ENCODE measurements at places on chromosomes 6 and 20.
A peak's percentile ranks its signal among the peaks of the same experiment; 100 is the strongest.

DNA sequence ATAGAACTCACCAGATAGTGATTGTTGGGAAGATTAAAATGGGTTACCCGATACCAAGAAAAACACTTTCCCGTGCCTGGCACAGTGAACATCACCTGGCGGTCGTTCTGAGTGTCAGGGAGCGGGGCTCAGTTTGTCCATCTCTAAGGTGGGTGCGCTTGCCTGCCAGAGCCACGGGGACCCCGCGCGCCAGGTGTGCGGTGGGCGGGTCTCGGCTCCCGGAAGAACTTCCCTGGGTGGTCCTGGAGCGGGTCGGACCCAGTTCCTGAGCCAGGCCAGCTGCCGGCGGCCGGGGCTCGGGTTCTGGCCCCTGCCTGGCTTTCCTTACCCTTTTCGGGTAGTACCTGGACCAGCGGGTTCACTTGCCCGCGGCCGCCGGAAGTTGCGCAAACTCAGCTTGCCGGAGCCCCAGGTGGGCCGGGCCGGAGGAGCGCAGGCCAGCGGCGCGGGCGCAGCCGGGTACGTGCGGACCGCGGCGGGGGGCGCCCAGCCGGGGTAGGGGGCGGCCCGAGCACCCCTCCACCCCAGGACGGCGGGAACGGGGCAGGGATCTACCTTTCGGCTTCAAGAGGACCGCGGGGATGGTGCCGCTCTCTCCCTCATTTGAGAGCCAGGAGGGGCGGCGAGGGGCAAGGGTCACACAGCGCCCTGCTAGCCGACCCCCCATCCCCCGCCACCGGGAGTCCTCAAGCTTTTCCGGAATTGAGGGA, 7.5 kb downstream of the FAM110A start:
- DNase-seq, result no peak

GRCh38 chr20:50220093-50220893, 29.7 kb downstream of the CEBPB start:
- no peak for DNase-seq

DNA sequence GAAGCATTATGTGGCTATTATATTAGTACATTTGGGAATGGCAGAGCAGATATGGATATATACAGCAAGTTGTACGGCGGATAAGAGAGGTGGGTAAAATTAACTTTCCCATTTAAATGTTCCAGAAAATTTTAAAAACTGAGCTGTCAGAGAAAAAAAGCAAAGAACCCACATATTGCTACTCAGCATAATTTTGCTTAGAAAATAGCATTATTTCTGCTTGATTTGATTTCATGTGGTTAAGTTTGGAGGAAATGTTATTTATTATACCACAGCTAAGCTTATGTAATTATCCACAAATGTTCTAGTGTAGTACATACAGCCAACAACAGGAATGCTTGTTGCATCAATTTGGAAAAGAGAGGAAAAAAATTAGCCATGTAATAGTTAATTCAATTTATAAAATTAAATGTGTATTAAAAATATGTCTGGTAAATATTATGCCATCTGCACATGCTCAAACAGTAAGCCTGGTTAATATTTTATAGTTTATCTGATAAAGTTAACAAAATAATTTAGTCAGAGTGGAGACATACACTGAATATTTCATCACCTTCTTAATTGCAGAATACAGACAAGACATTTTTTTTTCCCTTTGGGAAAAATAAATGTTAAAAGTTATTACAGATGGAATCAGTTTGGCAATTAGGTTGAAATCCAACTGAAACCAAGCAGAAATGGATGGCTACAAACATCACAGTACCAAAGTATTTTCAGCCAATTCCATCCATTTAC, 172.1 kb upstream of the ID4 start:
- no peak for DNase-seq

- no peak for DNase-seq
These were observed 79.0 kb downstream of the LYRM4 start for GRCh38 chr6:5181510-5182317.

DNA sequence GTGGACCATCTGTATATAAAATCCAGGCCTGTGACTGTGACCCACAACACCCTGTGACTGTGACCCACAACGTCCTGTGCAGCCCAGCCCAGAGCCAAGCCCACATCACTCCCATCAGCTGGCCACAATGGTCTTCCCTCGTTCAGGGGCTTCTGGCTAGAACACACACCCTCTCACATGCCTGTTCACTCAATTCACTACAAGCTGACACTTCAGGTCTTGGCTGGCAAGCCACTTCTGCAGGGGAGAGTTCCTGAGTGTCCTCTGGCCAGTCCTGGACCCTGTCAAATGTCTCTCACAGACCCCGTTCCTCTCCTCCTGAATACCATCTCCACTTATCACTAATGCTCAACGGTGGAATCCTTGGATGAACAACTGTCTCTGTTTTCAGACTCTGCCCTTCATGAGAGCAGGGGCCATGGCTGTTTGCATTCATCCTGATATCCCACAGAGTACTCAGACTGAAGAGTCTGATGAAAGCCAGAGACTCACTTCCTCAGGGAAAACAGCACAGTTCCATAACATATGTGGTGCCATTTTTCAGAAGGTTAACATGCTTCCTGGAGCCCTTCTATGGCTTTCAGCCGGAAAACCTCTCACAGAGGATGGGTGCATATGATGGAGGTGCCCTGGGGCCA, 56.0 kb downstream of the MYH7B start:
- no peak for DNase-seq

- no peak for DNase-seq
These were observed 38.1 kb downstream of the TBPL1 start for GRCh38 chr6:133991096-133991593.

- no peak for DNase-seq
These were observed 722.1 kb downstream of the EYS start for GRCh38 chr6:64984948-64985347.

DNA sequence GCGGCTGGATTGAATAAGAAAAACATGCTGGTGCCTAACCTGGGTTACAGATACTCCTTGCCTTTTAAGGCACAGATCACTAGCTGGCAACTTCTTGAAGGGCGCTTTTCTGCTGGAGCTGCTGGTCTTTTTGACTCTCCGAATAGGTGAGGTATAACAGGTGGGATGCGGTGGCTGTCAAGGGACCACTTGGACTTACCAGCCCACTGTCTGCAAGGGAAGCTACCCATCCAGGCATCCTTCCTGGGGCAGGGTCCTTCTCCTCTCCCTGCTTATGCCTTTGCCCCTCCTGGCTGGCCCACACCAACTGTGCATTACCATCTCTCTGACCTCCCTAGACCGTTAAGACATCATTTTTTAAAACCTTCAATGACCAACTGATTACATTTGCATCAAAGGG, 57.4 kb downstream of the NPEPL1 start:
- DNase-seq, result no peak

- no peak for DNase-seq
These were observed 41.1 kb downstream of the VEGFA start for GRCh38 chr6:43810965-43811732.

DNA sequence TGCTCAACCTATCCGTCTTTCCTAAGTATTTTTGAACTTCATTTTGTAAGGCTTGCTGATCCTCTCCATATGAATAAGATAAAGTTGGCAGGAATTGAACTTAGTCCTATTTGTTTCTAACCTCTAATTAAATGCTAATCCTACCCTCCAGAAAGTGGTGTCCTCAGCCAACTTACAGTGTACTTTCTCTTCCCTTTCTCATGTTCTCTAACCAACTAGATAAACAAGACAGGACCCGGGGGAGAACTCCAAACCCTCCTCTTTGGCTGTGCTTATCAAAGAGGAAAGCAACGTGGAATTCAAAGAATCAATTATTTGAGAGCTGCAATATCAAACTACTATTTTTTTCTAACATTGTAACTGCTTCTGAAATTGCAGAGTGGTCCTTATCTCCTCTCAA, 56.5 kb upstream of the NRSN1 start:
- DNase-seq, result no peak

GRCh38 chr6:111841822-111842221, 31.4 kb downstream of the FYN start:
- no peak for DNase-seq

GRCh38 chr20:9744551-9744950, 94.3 kb downstream of the PAK5 start:
- no peak for DNase-seq

- no peak for DNase-seq
These were observed 51.1 kb downstream of the GNAS start for GRCh38 chr20:58903614-58904013.

- DNase-seq, result no peak
These were observed 30.4 kb upstream of the SMOC2 start for GRCh38 chr6:168410554-168411011.

- DNase-seq, result no peak
These were observed 2.1 kb upstream of the TBXT start for GRCh38 chr6:166169549-166170421.

GRCh38 chr20:4956200-4956810, 45.0 kb downstream of the SLC23A2 start:
- DNase-seq, result peak; percentile 81

GRCh38 chr20:18057101-18057993, at the start of gene OVOL2:
Gene OVOL2, minus strand, starts transcription at chr20:18057916. Its CDS starts 282 bp downstream, at chr20:18057634.
- peak; percentile 8 for DNase-seq

- DNase-seq, result no peak
These were observed 99.2 kb downstream of the MYO6 start for GRCh38 chr6:75848274-75848673.

DNA sequence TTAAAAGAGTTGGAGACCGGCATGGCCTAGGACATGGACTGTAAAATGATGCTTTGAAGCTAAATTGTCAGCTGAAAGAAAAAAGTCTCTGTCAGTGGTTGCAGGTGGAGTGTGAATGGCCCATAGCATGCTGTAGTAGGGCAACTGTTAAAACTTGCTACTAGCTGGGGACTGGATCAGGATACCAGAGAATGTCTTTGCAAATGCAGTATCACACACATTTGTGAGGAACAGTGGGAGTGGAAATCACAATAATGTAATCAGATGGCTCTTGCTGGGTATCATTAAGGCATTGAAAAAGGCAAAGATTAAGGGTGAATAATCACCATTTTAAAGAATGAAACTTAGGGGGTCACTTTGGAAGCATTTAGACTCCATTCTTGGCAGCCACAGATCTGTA, 737.9 kb downstream of the EYS start:
- DNase-seq, result no peak

DNA sequence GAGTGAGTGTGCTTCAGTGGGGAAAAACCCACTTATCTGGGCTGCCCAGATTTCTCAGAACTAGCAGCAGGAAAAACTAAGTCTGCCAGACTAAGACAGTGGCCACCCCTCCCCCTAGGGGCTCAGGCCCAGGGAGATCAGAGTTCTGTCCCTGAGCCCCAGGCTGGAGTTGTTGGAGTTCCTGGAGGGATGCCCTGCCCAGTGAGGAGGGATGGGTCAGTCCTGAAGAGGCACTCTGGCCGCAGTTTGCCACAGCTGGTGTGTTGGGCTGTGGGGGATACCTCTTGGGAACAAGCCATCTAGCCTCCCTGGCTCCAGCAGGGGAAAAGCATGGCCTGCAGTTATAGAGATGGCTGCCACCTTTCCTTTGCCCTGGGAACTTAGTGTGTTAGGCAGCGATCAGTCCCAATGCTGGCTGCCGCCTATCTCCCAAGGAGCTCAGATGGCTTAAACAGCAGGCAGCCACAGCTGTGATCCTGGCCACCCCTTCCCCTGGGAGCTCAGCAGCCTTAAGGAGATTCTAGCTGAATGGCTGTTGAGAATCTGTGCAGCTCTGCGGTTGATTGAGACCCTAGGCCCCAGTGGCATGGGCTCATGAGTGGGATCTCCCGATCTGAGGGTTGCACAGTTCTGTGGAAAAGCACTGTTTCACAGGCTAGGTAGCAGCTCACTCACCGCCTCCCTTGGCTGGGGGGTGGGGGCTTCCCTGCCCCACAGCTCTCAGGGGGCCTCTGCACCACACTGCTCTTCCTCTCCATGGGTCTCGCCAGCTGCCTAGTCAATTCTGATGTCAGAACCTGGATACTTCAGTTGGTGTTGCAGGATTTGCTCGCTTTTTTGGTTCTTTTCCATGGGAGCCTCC, 13.2 kb downstream of the SIRPG start:
- DNase-seq, result no peak

DNA sequence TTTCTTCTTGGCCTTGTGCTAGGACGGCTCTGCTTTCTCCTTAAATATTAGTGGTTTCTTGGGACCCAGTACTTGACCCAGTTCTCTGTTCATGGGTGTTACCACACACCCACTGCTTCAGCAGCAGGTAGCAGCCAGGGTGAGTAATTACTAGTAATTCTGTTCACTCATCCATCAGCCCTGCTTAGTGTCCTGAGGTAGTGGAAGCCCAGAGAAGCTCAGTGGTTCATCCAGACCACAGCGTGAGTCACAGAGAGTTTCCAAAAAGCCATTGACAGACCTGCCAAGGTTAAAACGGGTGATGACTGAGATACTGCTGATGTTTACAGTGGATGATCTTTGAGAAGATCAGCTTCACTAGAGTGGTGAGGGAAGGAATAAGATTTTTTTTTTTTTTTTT, 51.7 kb upstream of the HINT3 start:
- DNase-seq, result no peak

GRCh38 chr6:138434925-138435324, 30.9 kb downstream of the HEBP2 start:
- no peak for DNase-seq

GRCh38 chr6:157449610-157450009, 68.6 kb downstream of the ZDHHC14 start:
- DNase-seq, result no peak

All from cerebellar cortex (tissue), 1 donor.